ENCODE measurements at places on chromosomes 2 and 18. TPM values are rescaled to one million over a fixed set of nuclear protein-coding genes. Genes with fewer than 3 reads are reported as not detected.

DNA sequence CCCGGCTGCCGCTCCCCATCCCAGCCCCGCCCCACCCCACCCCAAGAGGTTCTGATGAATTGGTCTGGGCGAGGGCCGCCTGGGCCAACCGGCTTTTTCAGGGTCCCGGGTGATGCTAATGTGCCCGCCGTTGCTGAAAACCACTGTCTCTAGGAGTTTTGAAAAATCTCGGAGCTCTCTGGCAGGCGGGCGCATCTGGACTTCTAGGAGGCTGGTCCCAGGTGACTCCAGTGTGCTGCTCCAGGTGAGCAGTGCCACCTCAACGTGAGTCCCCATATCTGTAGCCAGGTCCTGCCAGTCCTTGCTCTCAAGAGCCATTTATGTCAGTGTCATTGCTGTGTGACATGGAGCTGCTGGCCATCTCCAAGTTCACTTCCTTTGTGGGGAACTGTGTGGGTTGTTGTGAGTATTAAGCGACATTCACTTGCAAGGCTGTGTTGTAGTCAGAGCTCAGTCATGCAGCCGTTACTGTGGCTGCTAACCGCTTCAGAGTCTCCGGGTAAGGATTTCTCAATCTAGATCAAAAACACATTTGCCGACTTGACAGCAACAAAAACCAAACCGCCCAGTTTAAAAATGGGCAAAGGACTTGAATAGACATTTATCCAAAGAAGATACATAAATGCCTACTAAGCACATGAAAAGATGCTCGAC, at the start of gene RFX8:
TSS of gene RFX8 (minus strand) at position 382 of the 654 bp plus-strand sequence. CDS start 8,264 bp downstream, outside the sequence.
- H3K4me3 ChIP-seq = peak within 1 kb of the TSS; percentile 72
- no peak within 1 kb of the TSS for H3K27ac ChIP-seq
- DNase-seq = no peak
- H3K36me3 ChIP-seq = no peaks in the 10 kb centered on the region

GRCh38 chr2:201960305-201960704, 73.3 kb upstream of the FZD7 start:
- H3K27me3 ChIP-seq = peaks cover 10% of the 10 kb centered on the region
- peaks cover 19% of the 10 kb centered on the region for H3K4me1 ChIP-seq
- H3K27ac ChIP-seq = no peak overlapping the region
- no peak for DNase-seq
- H3K36me3 ChIP-seq = no peaks in the 10 kb centered on the region
- H3K4me3 ChIP-seq = no peak overlapping the region

GRCh38 chr2:96679848-96680247, 37.3 kb downstream of the FER1L5 start:
- DNase-seq = no peak
- H3K27ac ChIP-seq = no peak overlapping the region
- peaks cover 12% of the 10 kb centered on the region for H3K4me1 ChIP-seq
- no peak overlapping the region for H3K4me3 ChIP-seq

The ZNF2 gene
- 5.8 TPM for total RNA-seq

DNA sequence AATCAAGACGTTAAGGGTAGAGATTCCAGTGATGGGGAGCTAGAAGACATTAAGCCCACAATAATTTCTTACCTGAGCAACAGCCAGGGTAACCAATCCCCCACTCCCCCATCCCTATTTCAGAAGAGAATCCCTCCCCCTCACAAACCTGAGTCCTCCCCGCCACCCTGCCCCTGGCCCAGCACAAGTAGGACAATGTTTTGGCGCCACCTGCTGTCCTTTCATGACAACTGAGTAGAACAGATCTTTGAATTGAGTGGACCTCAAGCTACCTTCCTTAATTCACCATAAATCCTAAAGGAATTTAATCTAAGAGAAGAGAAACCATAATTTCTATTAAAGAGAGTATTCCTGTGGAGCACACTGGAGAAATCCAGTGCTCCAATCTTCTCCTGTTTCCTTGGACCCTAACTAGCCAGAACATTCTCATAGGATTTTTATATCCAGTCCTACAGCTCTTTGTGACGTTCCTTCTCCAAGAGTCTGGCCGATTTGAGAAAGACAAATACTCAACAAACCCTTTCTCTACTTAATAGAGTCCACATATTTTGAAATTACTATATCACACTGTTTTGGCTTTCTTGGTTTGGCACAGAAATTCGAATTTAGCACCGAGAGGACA, 41.1 kb downstream of the NHEJ1 start:
- DNase-seq = no peak
- H3K4me1 ChIP-seq = peaks cover 4% of the 10 kb centered on the region
- H3K27me3 ChIP-seq = no peaks in the 10 kb centered on the region
- peaks cover 3% of the 10 kb centered on the region for H3K36me3 ChIP-seq
- H3K4me3 ChIP-seq = no peak overlapping the region

The REG3G gene
- not detected for total RNA-seq

- no peaks in the 10 kb centered on the region for H3K27me3 ChIP-seq
- DNase-seq = no peak
- no peak overlapping the region for H3K4me3 ChIP-seq
Measured at GRCh38 chr2:112074506-112074905, 19.4 kb downstream of the TMEM87B start.

- no peak overlapping the region for H3K4me3 ChIP-seq
- no peaks in the 10 kb centered on the region for H3K27me3 ChIP-seq
- no peaks in the 10 kb centered on the region for H3K36me3 ChIP-seq
- DNase-seq = no peak
Measured at GRCh38 chr2:228367356-228367755, 185.9 kb upstream of the SPHKAP start.

The ALPI gene
- total RNA-seq = not detected

- H3K36me3 ChIP-seq = no peaks in the 10 kb centered on the region
- no peak for DNase-seq
- peaks cover 40% of the 10 kb centered on the region for H3K27me3 ChIP-seq
- H3K4me1 ChIP-seq = no peaks in the 10 kb centered on the region
- H3K4me3 ChIP-seq = no peak overlapping the region
Measured at GRCh38 chr2:46471697-46472096, 7.7 kb upstream of the TMEM247 start.

GRCh38 chr2:188811522-188811921, 162.7 kb upstream of the COL3A1 start:
- DNase-seq = no peak
- no peak overlapping the region for H3K27ac ChIP-seq
- no peaks in the 10 kb centered on the region for H3K36me3 ChIP-seq

DNA sequence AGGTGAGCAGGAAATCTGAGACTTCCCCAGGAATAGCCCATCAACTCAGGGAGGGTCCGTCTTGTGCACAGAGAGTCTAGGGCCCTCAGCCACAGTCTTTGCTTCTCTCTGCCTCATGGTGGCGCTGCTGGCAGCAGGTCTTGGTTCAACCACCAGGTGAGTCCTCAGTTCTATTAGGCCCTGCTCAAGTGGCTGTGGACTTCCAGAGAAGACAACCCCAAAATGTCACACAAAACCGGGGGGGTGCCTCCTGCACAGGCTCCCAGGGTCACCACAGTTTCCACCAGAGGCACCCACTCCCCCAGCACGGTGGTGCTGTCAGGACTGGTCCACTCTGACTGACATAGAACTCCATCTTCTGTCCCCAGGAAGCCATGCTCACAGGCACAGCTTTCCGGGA, 2.4 kb upstream of the CHRNG start:
- no peaks in the 10 kb centered on the region for H3K36me3 ChIP-seq
- H3K27me3 ChIP-seq = no peaks in the 10 kb centered on the region
- H3K4me3 ChIP-seq = no peak overlapping the region
- H3K4me1 ChIP-seq = peaks cover 2% of the 10 kb centered on the region
